ENCODE measurements at places on chromosomes 1 and 21.

DNA sequence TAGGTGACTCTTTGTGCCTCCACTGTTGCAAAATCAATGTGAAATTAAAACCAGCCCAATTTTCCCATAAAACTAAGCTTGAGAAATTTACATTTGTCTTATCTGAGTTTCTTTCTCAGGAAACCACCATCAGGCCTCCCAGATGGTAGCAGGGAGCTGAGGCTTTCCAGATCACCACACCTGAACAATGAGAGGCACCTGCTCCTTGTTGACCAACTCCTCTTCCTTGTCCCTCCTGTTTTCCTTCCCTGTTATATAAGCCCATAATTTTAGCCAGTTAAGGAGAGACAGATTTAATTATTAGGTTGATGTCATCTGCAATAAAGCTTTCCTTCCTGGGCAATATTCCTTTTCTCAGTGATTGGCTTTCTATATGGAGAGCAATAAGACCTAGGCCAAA lies 32.0 kb upstream of the C1orf185 start:
- no peak for DNase-seq

- DNase-seq: no peak
These were observed 36.3 kb upstream of the C1orf21 start for GRCh38 chr1:184350573-184350972.

DNA sequence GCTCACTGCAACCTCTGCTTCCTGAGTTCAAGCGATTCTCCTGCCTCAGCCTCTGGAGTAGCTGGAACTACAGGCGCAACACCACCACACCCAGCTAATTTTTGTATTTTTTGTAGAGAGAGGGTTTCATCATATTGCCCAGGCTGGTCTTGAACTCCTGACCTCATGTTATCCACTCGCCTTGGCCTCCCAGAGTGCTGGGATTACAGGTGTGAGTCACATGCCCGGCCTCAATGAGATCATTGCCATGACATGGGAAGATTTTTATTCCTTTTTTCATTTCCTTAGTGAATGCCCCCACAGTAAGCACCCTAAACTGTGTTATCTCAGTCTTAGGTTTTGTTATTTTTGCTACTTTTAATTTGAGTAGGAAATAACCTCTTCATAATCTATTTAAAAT lies 977.9 kb downstream of the BRINP3 start:
- DNase-seq: no peak

DNA sequence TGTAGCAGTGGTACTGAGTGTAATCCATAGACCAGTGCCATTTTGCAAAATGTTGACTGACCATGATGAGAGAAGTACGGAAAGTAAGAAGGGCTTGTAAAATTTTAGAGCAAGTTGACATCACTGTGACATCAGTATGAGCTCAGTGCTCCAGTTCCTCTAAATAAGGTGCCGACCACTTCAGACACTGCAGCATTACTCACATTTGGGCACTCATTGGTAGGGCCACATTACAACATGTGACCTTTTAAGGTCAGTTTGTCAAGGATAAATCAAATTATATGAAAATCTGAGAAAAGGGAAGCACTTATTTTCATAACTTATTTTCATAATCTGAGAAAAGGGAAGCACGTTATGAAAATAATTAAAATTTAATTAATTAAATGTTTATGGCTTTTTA lies 128.0 kb upstream of the ERG start:
- no peak for DNase-seq

- DNase-seq: no peak
These were observed 46.6 kb upstream of the SCAF4 start for GRCh38 chr21:31778546-31778945.

GRCh38 chr1:2448098-2448445 lies 28.0 kb upstream of the PLCH2 start:
- no peak for DNase-seq

DNA sequence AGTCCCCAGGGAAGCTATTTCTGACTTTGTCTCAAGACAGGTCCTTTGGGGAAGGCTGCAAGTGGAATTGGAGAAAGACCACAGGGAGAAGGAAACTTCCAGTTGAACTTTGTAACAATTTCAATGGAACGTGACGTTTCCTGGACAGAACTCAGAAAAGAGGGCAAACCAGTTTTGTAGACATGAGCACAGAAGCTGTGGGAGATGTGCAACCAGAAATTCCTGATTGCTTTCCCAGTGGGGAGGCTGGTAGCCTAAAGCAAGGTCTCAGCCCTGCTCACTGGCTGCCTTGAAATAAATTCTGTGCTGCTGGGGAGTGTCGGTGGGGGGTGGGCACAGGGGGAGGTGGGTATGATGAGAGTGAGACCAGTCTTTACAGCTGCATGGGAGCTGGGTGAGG lies 1206.7 kb upstream of the ADGRL2 start:
- DNase-seq: no peak

DNA sequence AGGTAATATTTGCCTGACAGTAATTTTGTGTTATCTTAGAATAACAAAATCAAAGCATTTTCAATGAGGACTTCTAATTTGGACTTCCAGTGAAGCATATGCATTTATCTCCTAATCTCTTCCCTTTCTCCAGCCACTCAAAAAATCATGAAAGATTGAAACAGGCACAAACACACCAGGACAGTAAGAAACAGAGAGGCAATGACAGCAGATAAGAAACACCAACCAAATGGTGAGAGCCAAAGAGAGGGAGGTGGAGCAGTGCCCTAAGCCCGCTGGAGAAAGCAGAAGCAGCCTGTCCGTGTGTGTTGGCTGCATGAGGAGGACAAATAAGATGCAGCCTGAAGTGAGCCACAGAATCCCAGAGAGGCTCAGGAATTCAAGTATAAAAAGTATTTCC lies 39.0 kb downstream of the SLC44A3 start:
- DNase-seq: no peak

DNA sequence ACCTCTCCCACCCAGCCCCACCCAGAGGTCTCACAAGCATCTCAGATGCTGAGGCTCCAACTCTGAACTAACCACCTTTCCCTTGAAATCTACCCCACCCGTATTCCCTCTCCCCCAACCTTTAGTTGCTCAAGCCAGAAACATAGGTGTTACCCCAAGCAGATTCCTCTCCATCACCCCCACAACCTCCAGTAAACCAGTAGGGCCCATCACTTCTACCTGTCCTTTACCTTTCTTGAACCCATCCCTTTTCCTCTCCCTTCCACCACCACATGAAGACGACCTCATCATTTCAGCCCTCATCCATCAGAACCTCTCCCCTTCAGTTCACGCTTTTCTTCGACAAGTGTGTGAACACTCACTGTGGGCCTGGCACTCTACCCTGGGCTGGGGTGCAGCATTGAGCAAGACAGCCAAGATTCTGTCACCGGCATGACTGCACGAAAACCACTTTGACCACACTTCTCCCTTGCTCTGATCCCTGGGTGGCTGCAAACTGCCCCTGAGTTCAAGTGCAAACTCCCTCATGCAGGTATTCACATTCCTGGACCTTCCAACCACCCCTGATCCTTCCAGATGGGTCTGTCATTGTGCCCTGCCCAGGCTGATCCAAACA lies 65.5 kb upstream of the LAPTM5 start:
- DNase-seq: no peak

GRCh38 chr1:25945761-25946160 lies 39.5 kb upstream of the STMN1 start:
- DNase-seq: no peak

DNA sequence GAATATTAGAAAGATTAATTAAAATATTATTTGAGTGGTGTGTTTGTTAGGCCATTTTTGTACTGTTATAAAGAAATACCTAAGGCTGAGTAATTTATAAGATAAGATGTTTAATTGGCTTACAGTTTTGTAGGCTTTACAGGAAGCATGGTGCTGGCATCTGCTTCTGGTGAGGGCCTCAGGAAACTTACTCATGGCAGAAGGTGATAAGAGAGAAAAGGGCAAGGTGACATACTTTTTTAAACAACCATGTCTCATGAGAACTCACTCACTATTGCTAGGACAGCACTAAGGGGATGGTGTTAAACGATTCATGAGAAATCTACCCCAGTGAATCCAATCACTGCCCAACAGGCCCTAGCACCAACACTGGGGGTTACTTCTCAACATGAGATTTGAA lies 56.7 kb upstream of the RGS21 start:
- DNase-seq: no peak

DNA sequence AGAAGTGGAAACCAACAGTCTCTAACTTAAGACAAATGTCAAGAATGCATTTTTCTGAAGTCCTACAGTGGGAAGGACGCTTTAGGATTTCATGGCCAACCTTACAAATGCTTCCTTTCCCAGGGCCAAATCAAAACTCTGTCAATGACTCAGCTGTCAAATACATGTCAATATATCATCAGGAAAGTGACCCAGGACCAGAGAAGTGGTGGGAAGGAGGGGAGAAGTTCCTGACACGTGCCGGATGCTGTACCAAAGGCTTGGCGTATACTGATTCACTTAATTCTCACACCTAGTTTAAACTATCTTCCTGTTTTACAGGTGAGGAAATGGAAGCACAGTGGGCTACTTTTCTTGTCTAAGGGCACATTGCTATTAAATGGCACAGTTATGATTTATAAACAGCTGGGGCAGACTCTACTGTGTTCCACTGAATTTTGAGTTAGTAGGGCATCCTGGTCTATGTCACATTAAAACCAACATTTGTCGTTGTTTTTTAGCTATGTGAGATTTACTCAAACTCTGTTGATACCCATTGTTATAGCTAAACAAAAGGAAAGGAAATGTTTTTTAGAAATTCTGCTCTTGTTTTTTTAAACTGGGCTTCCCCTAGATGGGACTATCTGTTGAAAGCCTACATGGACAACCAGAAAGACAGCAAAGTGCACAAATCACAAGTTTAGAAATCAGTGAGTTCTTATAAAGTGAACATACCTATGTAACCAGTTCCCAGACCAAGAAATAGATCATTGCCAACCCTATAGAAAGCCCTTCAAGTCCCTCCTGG lies 208.2 kb upstream of the SGIP1 start:
- no peak for DNase-seq

DNA sequence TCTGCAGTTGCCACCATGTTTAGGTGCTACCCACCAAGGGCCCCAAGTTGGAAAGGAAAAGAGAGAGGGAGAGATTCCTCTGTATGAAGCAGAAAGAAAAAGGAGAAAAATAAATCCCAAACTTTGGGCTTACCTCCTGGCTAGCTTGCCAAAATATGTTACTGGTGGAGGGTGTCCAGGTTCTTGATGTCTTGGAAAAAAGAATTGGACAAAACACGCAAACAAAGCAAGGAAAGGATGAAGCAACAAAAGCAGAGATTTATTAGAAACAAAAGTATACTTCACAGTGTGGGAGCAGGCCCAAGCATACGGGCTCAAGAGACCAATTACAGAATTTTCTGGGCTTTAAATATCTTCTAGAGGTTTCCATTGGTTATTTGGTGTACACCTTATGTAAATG lies 204.5 kb upstream of the LRRC7 start:
- no peak for DNase-seq

DNA sequence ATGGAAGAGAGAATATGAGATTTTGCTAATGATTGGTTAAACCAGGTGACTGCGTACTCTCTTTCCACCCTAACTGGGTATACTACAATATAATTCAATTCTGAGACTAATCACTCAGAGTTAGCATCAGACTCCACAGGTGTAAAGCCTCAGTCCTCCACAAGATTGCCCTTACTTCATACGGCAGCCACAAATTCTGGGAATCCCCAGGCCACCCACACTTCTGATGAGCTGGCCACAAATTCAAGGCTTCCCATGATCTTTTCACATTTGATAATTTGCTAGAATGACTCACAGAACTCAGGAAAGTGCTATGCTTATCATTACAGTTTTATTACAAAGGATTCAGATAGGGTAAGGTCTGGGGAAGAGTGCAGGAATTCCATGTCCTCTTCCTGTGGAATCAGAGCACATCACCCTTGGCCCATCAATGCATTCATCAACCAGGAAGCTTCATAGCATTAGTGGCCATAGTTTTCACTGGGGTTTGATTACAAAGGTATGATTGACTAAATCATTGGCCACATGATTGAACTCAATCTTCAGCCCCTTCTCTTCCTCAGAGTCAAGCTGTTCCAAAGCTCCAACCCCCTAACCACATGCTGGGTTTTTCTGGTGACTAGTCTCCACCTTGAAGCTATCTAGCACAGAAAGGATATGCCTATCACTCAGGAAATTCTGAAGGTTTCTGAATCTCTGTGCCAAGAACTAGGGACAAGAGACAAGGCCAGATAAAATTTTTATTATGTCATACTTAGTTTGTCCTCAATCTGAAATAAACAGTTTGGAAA lies 131.7 kb downstream of the HHIPL2 start:
- DNase-seq: peak; percentile 30

DNA sequence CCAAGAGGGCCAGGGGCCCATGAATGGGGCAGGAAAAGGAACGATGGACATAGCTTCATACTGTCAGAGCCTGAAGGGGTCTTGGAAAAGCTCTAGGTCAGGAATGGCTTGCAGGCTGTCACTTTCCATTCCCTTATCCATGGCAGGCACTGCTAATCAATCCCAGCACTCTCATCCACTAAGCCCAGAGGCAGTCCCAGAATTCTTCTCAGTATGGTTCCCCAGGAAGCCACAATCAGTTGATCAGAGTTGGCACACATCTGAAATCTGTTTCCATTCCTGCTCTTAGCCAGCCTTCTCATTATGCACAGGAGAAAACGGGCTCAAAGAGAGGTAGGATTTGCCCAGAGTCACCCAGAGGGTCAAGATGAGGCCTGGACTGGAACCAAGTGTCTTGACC lies 65.7 kb downstream of the LACTBL1 start:
- no peak for DNase-seq

GRCh38 chr1:209414803-209415329 lies 168.6 kb upstream of the CAMK1G start:
- no peak for DNase-seq

DNA sequence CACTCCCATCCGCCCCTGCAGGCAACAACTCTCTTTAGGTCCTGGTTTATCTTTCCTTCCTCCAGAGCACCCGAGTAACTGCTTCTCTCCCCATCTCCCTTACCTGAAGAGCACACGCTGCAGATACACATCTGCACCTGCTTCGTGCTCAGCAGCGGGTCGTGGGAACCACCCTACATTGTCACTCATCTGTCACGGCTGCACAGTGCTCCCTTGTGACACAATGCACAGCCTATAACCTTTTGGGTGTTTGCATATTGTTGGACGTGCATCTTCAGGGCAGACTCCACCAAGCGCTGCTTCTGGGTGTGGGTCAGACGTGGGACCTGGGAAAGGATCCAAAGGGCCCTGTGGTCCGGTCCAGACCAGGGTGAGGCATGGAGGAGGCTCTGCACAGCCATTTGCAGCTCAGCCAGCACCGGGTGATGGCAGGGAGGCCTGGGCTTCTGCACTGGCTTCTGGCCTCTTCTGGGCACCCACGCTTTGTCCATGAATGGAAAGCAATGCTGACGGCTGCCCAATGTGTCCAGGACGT lies 42.5 kb downstream of the WDR4 start:
- no peak for DNase-seq
